ENCODE measurements at places on chromosomes 16 and 17.

GRCh38 chr16:24170407-24170806, 85.7 kb upstream of the CACNG3 start:
- no peak for DNase-seq

- DNase-seq = no peak
Observed at GRCh38 chr16:27179500-27180072, 23.7 kb upstream of the KDM8 start.

DNA sequence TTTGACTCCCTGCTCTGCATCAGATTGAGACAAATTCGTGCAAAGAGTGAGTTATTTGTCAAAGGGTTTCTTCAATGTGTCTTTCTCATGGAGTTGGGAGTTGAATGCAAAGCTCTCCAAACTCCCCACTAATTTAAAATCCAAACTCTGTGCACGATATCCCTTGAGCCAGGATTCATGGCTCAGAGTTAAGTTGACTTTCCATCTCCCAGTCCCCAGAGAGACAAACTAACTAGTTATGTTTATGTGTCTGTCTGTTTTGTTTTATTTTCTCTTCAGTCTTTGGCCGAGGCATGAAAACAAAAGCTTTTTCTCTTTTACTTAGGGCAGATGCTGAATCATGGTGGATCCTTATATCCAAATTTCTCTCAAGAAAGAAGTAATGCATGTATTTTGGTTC, 570.0 kb upstream of the CDH5 start:
- no peak for DNase-seq

GRCh38 chr17:45171338-45172231, 9.9 kb downstream of the HEXIM2 start:
- no peak for DNase-seq

DNA sequence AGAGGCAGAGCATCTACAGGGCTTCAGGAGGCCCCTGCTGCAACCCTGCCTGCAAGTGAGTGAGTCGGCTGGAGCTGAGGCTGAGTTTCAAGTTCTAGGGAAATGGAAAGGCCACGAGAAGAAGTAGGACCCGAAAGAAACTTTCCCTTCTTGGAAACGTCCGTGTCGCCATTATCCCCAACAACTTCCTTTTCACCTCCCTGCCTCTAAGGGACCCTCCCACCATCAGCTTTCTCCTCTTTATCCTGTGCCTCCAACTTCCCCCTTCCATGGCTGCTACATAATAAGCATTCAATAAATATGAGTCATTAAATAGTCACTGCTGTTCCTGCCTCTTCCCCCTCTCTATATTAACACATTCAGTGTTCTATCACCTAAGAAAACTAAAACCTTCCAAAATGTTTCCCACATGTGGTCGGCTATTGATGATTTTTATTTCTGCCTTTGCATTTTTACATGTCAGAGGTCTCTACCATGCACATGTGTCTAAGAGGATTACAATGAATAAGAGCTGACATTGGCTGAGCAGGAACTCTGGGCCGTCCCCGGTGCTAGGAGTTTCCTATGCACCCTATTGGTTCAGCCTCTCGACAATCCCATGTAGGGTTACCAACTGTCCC, 115.9 kb upstream of the TNRC6C start:
- DNase-seq = no peak

DNA sequence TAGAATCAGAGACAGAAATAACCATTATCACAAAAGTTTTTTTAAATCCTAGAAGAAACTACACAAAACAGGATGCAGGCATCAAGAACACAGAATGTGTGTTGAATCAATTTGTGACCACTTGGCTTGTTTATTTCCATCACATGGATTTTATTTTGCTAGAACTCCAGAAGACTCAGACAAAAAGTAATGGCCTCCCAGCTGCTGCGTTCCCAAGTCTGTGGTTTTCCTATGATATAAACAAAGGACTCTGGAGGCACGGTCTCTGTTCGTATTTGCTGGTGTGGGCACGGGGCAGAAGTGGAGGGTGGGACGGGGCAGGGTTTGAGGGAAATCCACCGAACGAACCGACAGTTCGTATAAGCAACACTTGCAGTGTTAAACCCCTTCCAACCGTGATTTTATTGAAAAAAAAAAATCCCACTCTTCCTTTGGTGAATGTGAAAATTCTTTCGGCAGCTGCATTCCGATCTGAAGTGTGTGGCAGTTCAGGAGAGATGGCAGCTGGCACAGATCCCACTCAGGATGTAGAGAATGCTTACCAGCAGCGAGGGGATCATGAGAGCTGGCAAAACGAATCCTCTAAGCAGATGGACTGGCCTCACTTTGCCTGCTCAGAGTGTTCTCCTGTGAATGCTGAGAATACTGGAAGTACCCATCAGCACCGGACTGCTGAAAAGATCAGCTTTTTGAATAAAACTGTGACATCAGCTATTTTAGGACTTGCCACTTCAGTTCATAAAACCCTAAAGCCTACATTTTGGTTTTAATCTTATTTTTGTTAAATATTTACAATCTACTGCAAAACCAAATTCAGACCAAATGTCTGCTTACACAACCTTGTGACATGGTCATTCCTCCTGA, 165.2 kb downstream of the VPS53 start:
- peak; percentile 93 for DNase-seq

GRCh38 chr16:12695454-12695853, 108.2 kb downstream of the CPPED1 start:
- DNase-seq = no peak

- DNase-seq = no peak
Observed at GRCh38 chr16:64265756-64266155, 856.1 kb downstream of the CDH11 start.

GRCh38 chr17:55275894-55276804, 11.4 kb downstream of the HLF start:
- DNase-seq = no peak

GRCh38 chr17:70336411-70336810, 167.1 kb downstream of the KCNJ2 start:
- no peak for DNase-seq

DNA sequence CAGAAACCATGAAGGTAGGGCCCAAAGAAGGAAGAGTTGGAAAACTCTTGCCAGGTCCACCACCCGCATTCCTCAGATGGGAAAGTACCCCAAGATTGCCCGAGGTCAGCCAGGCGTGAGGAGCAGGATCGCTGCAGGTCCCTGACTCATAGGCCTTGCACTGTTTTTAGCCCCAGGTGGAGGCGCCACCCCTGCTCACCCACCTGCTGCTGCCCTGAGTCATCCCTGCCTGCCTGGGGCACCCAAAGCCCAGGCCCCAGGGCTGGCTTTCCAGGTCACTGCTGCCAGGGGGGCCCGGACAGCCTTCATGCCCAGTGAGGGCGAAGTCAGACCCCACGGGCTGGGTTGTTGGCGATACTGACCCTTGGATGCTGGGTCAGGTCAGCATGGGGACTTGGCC, 100.9 kb downstream of the AMFR start:
- DNase-seq = no peak

GRCh38 chr16:56848029-56848936, 16.7 kb upstream of the SLC12A3 start:
- DNase-seq = peak; percentile 79

- DNase-seq = no peak
Observed at GRCh38 chr17:77190576-77190975, 49.8 kb downstream of the SEC14L1 start.

DNA sequence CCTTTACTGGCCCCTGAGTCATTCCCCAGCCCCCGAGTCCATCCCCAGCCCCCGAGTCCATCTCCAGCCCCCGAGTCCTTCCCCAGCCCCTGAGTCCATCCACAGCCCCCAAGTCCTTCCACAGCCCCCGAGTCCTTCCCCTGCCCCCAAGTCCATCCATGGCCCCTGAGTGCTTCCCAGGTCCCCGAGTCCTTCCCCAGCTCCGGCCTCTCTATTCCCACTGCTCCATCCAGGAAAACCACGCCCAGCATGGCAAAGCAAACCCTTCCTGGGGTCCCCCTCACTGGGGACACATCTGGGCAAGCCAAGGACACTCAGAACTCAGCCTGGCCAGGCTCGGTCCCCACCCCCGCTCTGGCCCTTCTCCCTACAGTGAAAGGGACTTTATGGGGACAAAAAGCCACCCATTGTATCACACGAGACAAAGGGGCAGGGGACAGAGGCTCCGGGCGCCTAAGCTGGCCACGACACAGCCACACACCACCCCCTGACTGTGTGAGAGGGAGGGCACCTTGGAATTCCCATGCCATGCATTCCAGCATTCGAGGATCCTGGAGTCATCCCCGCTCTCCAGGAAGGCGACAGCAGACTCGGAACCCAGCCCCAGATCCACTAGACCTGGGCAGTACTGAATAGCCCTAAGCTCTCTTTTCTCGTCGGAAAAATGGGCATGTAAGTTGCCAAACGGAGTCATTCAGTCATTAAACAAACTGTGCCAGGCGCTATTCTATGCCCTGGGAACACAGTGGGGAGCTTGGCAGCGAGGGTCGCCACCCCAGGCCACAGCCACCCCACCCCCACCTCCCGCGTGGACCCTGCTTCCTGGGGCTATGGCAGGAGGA, 14.0 kb downstream of the PLLP start:
- DNase-seq = no peak

DNA sequence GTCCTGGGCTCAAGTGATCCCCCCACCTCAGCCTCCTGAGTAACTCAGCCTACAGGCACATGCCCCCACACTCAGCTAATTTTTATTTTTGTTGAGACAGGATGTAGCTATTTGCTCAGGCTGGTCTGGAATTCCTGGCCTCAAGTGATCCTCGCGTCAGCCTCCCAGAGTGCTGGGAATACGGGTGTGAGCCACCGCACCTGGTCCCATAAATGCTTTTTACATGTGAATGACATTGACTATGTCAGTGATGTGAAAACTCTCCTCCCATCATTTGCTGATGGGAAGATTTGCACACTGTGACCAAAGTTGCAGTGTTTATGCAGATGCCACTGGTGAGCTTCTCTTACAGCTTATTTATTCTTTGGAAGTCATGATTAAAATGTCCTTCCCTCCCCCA, 15.0 kb downstream of the PLCD3 start:
- no peak for DNase-seq

GRCh38 chr17:82638183-82638773, 10.0 kb downstream of the WDR45B start:
- DNase-seq = no peak

DNA sequence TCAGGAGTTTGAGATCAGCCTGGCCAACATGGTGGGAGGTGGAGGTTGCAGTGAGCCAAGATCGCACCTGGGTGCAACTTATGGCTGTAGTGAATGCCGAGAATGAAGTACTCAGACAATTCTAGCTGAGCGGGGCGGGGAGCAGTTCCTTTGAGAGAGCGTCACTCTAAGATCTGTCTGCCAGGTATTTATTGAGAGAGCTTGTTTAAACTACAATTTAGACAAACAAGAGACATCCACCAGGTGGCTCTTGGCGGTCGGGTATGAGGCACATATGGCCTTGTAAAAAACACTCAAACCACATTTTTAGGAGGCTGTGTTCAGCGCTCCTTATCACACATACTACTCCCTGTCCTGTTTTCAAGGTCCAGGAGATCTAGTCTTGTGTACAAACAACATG, 40.6 kb upstream of the CDH1 start:
- DNase-seq = no peak

DNA sequence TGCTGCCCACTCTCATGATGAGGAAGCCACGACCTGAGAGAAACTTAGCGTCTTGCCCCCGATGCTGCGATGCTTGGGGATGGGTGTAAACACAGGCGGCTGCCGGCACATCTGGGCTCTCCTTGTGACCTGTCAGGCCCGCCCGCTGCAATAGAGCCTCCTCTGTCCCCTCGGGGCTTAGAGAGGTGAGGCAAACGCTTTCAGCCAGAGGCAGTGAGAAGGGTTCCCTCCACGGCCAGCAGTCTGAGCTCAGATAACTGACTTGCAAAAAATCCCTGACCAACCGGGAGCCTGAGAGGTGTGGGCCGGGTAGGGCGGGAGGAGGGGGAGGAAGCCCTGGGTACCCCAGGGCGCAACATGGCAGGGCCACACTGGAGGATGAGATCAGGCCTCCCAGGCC, 260.6 kb downstream of the C16orf95 start:
- DNase-seq = no peak

DNA sequence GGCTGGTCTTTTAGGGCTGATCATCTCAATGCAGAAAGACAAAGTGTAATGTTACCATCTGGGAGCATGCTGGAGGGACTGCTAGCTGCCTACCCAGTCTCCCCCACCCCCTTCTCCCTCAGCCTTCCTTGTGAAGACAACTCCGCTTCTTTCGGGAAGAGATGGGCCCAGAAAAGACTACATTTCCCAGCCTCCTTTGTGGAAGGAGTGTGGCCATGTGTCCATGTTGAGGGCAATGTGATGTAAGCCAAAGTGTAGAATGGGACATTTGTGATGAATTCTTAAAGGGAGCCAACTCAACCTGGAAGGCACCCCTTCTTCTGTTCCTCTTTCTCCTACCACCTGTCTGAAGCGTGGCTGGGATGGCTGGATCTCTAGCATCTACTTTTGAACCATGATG, 16.3 kb downstream of the ABCC12 start:
- no peak for DNase-seq

DNA sequence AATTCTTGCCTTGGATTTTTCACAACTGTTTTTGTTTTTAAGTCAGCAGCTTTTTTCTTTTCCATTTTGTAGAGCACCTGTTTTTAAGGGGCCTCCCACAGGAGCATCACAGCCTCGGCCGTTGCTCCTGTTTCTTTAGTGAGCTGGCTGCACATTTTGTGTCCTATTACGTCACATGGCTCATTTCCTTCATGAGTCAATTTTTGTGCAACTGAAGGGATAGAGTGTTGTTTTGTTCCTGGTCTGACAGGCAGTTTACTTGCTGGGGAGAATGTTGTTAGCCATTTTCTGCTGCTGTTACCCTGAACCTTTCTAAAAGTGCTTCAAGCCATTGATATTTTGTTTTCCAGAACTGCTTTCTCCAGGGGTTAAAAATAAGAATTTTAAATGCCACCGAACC, 45.0 kb upstream of the CRISPLD2 start:
- no peak for DNase-seq

GRCh38 chr17:58520843-58521430, 6.5 kb upstream of the MTMR4 start:
- DNase-seq = no peak

- DNase-seq = no peak
Observed at GRCh38 chr16:31456988-31457360, 2.3 kb upstream of the ARMC5 start.

DNA sequence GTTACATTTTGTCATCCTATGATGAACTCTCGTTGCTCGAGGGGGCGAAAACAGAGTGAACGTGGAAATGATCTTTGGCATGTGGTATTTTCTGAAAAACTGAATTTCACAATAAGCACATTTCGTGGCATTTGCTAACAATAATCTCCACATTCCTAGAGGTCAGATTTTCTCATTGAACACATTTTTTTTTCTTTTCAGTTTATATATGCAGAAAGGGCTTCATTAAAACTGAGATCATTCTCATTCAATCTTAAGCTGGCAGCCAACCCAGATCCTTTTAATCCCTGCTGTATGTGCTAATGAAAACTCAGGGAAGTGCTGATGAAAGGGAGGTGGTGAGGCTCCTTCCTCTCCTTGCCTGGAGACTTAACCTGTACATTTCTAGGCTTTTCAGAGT, 52.6 kb downstream of the PRKCA start:
- DNase-seq = peak; percentile 80

- DNase-seq = no peak
Observed at GRCh38 chr17:61122326-61122913, 277.2 kb upstream of the TBX2 start.
